ENCODE measurements at places on chromosomes 12 and 14. TPM values are rescaled to one million over a fixed set of nuclear protein-coding genes. Genes with fewer than 3 reads are reported as not detected.

The KCNA1 gene
- not detected for total RNA-seq

The RNASE1 gene
- total RNA-seq = not detected

The LUM gene
- 46.1 TPM for total RNA-seq

The INHBC gene
- not detected for total RNA-seq

The OR6C2 gene
- not detected for total RNA-seq

The IL26 gene
- total RNA-seq = not detected

The KRT7 gene
- total RNA-seq = 0.54 TPM

The KRT85 gene
- not detected for total RNA-seq

The KCNMB4 gene
- 0.90 TPM for total RNA-seq

The ABCD4 gene
- 12.2 TPM for total RNA-seq

The A2ML1 gene
- total RNA-seq = not detected

The NGB gene
- not detected for total RNA-seq
